ENCODE measurements at places on chromosomes 6 and 20.

DNA sequence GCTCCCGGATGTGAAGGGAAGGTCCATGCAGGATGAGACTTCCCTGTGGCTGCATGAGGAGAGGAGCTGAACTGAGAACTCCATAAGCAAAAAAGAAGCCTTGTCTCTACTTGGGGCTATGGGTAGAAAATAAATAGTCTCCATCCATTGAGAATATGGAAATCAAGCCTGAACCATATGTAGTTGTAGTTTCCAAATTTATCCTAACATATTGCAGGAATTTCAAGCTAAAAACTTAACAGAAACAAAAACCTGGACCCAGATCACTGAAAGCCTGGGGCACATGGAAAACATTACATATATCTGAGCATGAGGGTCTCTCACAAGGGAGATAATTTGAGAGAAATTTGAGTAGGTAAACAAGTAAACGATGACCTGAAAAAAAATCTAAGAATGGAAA, 94.9 kb upstream of the C6orf118 start:
- DNase-seq, result no peak

GRCh38 chr20:10557685-10558084, 116.1 kb downstream of the JAG1 start:
- no peak for DNase-seq

- DNase-seq, result no peak
Observed at GRCh38 chr20:44643596-44644229, 7.8 kb downstream of the ADA start.

DNA sequence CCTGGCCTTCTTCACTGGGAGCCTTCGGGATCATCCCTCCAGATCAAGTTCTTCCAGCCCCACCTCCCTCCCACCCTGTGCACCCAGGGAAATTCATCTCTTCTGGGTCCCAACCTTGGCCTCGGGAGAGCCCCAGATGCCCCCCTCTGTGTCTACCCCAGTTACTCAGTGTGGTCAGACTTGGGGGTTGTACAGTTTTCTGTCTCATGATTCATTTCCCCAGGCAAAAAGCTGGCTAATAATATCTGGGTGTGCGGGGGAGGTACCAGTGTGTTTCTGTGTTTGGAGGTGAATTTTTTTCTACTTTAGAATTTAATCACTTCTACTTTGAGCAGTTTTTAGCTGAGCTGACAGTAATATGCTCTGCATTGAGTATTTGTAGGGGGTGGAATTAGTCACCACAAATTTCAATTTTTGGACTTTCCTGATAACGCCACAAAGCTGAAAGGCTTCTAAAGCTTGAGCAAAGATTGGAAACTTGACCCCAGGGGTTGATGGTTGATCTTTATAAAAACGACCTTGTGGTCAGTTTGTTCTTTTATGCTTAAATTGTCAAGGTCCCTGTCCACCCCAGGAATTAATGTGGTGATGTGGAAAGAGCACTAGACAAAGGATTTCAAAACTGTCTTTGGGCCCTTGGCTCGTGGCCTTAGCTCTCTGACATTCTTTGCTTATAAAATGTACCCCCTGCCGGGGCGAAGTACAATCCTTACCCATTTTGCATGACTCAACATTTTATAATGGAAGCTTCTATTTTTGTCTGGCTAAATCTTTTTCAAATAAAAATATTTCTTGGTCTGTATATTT, 284.7 kb upstream of the TAB2 start:
- DNase-seq, result peak; percentile 56

- no peak for DNase-seq
Observed at GRCh38 chr20:58286729-58287128, 22.8 kb upstream of the RAB22A start.

DNA sequence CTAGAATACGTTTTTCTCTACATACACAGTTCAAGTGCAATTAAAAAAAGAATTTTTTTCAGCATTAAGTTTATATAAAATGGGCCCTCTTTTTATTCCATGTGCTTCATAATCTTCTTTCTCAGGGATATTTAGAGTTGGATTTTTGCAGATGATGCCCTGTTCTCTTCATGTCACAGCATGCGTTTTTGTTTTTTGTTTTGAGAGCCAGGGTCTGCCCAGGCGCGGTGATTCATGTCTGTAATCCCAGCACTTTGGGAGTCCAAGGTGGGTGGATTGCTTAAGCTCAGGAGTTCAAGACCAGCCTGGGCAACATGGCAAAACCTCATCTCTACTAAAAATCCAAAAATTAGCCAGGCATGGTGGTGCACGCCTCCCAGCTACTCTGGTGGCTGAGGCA, 82.9 kb upstream of the PRND start:
- DNase-seq, result no peak

DNA sequence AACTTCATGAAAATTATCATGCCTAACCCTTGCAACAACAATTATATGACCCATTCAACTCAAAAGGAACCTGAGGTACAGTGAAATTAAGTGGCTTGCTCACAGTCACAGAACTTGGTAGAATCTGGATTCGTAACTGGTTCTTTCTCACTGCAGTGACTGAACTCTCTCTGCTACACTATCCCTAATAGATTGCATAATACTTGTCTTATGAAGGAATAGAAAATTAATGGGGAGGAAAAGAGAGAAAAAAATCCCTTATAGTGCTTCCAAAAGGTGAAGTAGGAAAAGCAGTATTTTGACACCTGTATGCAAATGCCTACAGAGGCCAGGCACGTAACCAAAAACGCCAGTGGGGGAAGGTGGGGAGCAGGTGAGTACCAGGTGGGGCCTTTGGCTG, 186.6 kb downstream of the LY86 start:
- no peak for DNase-seq

- no peak for DNase-seq
Observed at GRCh38 chr6:46023216-46023915, 7.7 kb upstream of the CLIC5 start.

DNA sequence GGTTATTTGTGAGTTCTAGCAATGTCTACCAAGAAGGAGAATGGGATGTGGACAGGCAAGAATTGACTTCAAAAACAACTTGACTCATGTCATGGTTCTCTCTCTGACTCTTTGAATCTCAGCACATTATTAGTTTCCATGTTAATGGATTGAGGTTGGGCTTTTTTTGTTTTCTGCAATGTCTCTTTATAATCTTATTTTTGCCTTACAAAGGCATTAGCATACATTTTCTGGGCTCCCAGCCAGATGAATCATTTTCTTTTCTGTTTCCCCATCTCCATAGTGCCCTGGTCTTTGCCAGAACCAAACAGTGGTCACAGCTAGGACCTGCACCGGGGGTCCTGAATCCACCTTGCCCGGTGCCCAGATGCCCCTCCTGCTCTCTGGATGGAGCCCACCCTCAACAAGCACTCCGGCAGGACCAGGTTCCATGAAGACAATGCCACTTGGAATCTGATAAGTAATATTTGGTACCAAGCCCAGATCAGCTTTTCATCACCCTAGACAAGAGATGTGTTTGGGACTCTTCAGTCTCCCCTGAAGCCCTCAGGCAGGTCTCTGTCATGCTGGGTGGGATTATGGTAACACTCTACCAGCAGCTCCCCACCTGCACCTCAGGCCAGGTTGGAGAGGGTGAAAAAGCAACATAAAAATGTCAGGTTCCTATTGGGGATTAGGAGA, 266.7 kb upstream of the SULF2 start:
- DNase-seq, result no peak

- DNase-seq, result no peak
Observed at GRCh38 chr20:57259938-57260921, 6.2 kb downstream of the BMP7 start.

DNA sequence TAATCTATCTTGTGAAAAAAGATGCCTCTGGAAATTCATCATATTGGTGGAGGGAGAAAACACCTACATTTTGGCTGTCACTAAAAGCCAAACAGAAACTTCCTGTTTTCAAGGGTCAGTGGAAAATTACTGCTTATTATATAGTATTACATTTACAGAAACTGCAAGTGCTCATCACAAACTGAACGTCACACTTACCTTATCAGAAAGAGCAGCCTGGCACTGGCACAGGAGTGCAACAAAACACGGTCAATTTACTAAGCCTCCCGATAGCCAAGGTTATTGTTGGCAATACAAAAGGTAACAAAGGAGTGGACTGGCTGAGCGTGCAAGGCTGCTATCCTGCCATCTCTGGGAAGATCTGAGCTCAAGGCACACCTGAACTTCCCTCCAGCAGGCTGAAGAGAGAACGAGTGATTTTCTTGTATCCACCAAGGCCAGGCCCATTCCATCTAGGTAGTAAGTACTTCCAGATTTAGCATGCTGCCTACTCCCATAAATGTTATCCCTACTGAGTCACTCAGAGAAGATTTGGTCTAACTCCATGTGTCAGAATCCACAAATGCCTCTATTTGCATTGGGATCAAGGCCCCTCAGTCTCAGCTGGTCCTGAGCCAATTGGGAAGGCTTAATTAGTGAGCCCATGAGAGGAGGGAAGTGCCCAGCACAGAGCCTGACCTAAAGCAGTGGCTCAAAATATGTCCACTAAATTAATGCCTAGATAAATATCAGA, 399.8 kb downstream of the BTBD9 start:
- DNase-seq, result no peak

- no peak for DNase-seq
Observed at GRCh38 chr20:24823176-24823784, 125.8 kb upstream of the CST7 start.

DNA sequence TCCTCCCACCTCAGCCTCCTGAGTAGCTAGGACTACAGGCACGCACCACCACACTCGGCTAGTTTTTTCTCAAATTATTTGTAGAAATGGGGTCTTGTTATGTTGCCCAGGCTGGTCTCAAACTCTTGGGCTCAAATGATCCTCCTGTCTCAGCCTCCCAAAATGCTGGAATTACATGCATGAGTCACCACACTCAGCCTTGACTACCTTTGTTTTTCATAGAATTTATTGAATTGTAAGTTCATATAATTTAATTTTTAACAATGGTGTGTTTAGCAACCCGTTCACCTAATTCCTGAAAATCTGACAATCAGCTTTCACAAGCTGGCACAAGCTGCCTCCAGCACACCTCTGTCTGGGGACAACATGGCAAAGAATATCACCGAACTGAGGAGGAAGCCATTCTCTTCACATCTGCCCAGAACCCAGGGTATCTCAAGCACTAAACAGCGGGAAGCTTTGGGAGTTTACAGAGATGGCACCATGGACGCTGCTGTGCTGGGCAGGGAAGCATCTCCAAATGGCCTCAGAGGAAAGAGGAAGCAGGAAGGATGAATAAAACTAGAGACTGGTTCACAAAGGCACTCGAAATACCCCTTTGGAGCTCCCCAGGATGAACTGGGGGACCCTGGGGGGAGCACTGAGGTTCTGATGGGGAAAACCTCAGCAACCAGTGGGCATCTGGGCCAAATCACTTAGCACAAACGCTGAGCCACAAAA, 2.9 kb downstream of the RIPOR3 start:
- DNase-seq, result no peak

DNA sequence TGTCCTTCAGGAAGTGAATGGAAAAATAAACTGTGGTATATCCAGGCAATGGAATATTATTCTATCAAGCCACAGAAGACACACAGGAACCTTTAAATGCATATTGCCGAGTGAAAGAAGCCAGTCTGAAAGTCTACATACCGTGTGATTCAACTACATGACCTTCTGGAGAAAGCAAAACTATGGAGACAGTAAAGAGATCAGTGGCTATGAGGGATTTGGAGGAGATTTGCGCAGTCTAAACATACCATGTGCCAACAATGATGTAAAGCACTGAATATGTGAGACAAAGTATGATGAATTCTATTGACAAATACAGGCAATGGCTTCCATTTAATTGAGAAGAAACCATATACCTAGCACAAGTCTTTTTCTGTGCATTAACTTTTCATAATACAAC, 518.3 kb upstream of the ZNF337 start:
- no peak for DNase-seq

- DNase-seq, result no peak
Observed at GRCh38 chr6:63899550-63899949, 263.9 kb downstream of the PHF3 start.

GRCh38 chr6:96101564-96101963, 85.8 kb downstream of the FUT9 start:
- DNase-seq, result no peak

- DNase-seq, result no peak
Observed at GRCh38 chr6:155247618-155248007, 16.2 kb upstream of the CLDN20 start.
